ENCODE measurements at places on chromosomes 11 and 22. TPM values are rescaled to one million over a fixed set of nuclear protein-coding genes. Genes with fewer than 3 reads are reported as not detected.

GRCh38 chr22:20182365-20182764, 31.5 kb upstream of the CCDC188 start:
- no peak overlapping the region for H3K4me3 ChIP-seq
- H3K36me3 ChIP-seq = no peaks in the 10 kb centered on the region
- H3K27me3 ChIP-seq = no peaks in the 10 kb centered on the region
- no peak overlapping the region for H3K27ac ChIP-seq
- DNase-seq = no peak

SLC22A25 gene
- not detected for total RNA-seq

GRCh38 chr11:112374486-112375140, 114.0 kb upstream of the PLET1 start:
- H3K27ac ChIP-seq = no peak overlapping the region
- no peaks in the 10 kb centered on the region for H3K4me1 ChIP-seq
- no peak for DNase-seq
- no peaks in the 10 kb centered on the region for H3K36me3 ChIP-seq

- peak; percentile 50 for DNase-seq
- H3K27ac ChIP-seq = no peak overlapping the region
- H3K36me3 ChIP-seq = no peaks in the 10 kb centered on the region
- no peak overlapping the region for H3K4me3 ChIP-seq
Measured at GRCh38 chr11:46382646-46383403, 1.4 kb downstream of the MDK start.

- no peak overlapping the region for H3K4me3 ChIP-seq
- no peak overlapping the region for H3K27ac ChIP-seq
- peaks cover 17% of the 10 kb centered on the region for H3K4me1 ChIP-seq
- peaks cover 100% of the 10 kb centered on the region for H3K36me3 ChIP-seq
- no peaks in the 10 kb centered on the region for H3K27me3 ChIP-seq
Measured at GRCh38 chr22:38731703-38732161, 24.1 kb downstream of the SUN2 start.

- no peak overlapping the region for H3K27ac ChIP-seq
- peak; percentile 94 for DNase-seq
- H3K4me3 ChIP-seq = peak overlapping the region; percentile 9
- peaks cover 55% of the 10 kb centered on the region for H3K4me1 ChIP-seq
Measured at GRCh38 chr11:124865902-124866851, 945 bp downstream of the ROBO3 start.

DNA sequence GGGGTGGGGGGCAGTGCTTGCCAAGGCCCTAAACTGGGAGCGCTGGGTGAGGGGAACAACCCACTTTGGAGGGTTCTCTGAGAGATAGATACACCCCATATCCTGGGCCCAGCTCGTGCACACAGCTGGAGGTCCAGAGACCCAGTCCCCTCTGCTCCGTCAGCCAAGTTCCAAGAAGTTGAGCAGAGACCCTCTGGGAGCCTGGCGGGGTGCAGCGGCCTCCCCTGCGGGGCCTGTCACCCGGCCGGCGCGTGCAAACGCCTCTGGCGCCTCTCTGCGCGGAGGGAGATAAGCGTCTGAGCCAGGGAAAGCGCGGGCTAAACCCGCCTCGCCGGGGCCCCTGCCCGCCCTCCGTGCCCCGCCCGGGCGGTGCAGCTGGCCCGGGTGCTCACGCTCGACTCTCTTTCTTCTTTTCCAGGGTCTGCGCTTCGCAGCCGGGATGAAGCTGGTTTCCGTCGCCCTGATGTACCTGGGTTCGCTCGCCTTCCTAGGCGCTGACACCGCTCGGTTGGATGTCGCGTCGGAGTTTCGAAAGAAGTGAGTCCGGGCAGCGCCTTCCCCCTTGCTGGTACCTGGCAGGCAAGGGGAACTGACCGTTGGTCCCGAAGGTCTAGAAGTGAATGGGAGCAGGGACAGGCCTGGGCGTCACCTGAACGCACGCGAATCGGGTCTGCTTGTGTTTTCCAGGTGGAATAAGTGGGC, 540 bp downstream of the ADM start:
- no peaks in the 10 kb centered on the region for H3K27me3 ChIP-seq
- peak overlapping the region; percentile 85 for H3K27ac ChIP-seq
- H3K36me3 ChIP-seq = no peaks in the 10 kb centered on the region
- DNase-seq = peak; percentile 89
- peak overlapping the region; percentile 48 for H3K4me3 ChIP-seq

POLA2 gene
- total RNA-seq = 6.1 TPM

GRM5 gene
- total RNA-seq = not detected

TNNT3 gene
- total RNA-seq = not detected

- peaks cover 14% of the 10 kb centered on the region for H3K4me1 ChIP-seq
- peak; percentile 75 for DNase-seq
- H3K27me3 ChIP-seq = no peaks in the 10 kb centered on the region
- H3K27ac ChIP-seq = no peak overlapping the region
- peaks cover 3% of the 10 kb centered on the region for H3K36me3 ChIP-seq
Measured at GRCh38 chr11:64352995-64353714, 5.8 kb upstream of the RPS6KA4 start.

DNA sequence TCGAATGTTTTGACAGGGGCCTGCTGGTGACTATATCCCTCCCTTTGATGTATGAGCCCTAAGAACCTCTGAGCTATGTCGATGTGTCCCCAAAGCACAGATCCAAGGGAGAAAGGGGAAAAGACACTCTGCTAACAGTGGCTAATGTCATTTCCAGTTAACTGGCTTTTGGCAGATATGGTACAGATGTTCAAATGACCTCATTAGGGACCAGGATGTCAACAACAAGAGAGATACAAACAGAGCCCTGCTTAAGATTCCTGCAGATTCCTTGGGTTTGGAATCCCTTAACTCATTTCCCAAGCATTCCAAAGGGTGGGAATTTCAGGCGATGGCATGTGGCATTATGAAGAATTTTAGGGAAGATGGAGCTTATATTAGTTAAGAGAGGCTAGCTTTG, 517.3 kb downstream of the SOX6 start:
- no peak for DNase-seq
- H3K4me3 ChIP-seq = no peak overlapping the region

PANX3 gene
- total RNA-seq = not detected

- H3K27me3 ChIP-seq = no peaks in the 10 kb centered on the region
- H3K36me3 ChIP-seq = peaks cover 62% of the 10 kb centered on the region
- no peak for DNase-seq
- H3K4me3 ChIP-seq = no peak overlapping the region
- H3K4me1 ChIP-seq = peaks cover 20% of the 10 kb centered on the region
Measured at GRCh38 chr11:65866509-65867283, 5.9 kb downstream of the EFEMP2 start.

DNA sequence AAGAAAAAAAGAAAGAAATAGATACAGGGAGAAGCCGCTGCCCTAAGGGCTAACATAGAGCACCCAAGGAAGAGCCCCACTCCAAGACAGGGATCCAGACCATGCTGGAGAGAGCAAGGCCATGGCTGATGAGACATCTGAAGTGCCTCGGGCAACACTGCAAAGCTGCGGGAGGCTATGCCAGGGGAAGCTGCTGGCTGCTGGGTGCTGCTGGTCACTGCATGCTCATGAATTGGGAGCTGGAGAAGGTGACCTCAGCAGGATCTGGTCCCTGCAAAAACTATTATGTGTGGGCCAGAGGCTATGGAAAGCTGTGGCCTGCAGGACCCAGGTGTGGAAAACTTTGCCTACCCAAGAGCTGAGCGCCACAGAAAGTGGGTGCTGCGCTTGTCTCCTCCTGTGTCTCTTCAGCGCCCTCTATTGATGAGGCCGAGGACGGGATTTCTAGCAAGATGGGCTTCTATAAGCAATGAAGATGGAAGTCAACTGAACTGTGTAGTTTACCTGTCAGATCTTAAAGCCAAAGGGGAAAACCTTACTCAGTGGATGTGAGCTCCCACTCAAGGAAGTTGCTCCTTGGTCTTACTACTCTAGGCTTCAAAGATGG, 17.3 kb upstream of the SLC29A2 start:
- H3K36me3 ChIP-seq = no peaks in the 10 kb centered on the region
- DNase-seq = no peak
- H3K4me3 ChIP-seq = no peak overlapping the region
- H3K27me3 ChIP-seq = no peaks in the 10 kb centered on the region

GRCh38 chr11:117970400-117971024, 15.7 kb upstream of the IL10RA start:
- H3K4me1 ChIP-seq = peaks cover 26% of the 10 kb centered on the region
- no peak overlapping the region for H3K27ac ChIP-seq
- no peak overlapping the region for H3K4me3 ChIP-seq
- no peaks in the 10 kb centered on the region for H3K36me3 ChIP-seq
- H3K27me3 ChIP-seq = no peaks in the 10 kb centered on the region

DNA sequence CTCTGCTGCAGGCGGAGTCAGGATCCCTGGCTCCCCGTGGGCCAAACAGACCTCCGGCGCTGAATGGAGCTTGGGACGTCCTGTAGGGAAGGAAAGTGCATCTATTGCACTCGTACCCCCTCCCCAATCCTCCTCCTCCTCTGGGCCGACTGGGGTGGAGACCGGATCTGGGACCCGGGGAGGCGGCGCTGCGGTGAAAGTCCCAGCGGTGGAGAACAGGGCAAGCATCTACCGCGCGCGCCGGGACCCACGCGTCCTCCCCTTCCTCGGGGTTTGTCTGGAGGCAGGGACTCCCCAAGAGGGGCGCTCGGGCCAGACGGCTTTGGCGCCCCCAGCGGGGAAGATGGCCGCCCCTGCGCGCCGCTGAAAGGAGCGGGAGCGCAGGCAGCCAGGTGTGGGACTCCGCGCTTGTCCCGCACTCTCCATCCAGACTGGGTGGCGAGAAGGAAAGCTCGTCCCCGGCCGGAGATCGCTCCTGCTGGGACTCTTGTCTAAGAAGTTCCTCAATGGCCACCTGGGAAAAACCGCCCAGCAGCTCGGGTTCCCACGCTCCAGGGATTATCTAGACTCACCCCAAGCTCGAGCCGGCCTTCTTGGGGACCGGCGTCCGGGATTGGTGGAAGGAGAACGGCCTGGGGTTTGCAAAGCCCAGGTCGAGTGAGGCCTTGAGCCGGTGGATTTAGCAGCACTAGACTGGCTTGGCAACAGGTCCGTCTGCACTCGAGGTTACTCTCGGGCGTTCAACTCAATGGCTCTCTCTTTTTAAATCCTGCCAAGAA, 718 bp downstream of the FADS2 start:
- peak overlapping the region; percentile 15 for H3K27ac ChIP-seq
- DNase-seq = peak; percentile 63
- H3K4me1 ChIP-seq = peaks cover 49% of the 10 kb centered on the region
- H3K4me3 ChIP-seq = peak overlapping the region; percentile 60
- no peaks in the 10 kb centered on the region for H3K36me3 ChIP-seq

JOSD1 gene
- total RNA-seq = 62.6 TPM
